NCI-H2081 (cell line): ENCODE measurements at places on chromosomes 7 and 10.

DNA sequence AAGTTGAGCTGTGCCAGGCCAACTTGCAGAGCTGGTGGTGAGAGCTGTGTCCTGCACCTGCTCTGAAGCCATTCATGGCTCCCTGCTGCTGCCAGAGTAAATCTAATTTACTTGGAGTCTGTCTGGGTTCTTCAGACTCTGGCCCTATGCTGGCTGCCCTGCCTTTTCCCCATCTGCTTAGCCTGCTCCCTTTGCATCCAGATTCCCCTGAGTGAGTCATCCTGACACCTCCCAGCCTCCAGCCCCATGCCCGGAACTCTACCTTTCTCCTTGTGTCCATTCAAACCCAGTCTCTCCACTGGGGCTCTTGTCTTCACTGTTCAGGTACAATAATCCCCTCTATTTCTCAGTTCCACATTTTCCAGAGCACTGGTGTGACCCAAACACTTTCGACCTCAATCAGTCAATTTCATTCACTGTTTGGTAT lies 434.4 kb upstream of the ZMIZ1 start:
- no peak for DNase-seq

- DNase-seq: no peak
Observed at GRCh38 chr10:108597657-108598319, 1325.5 kb downstream of the XPNPEP1 start.

- DNase-seq: no peak
Observed at GRCh38 chr10:4581929-4582328, 244.1 kb upstream of the AKR1E2 start.

DNA sequence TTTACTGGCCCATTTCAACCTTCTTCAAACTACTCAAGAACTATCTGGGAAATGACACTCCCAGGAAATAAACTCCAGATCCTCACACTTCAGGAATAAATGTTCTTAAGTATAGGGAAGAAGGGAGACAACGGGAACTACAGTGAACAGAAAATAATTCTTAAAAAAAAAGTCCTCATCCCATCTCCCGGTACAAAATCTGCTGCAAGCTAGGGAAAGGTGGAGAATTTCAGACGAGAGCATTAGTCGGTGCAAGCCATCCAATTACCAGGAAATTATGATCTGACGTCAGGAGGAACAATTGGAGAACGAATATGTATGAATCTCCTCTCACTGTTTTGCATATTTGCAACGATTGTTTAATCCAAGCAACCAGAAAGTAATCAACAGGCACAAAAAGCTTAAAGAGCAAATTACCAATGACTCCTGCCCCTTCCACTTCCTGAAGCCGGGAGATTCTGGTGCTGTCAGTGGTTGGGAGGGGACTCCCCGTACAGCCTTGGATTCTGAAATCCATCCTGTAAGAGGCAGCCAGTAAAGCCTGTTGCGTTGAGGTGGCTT lies 15.1 kb upstream of the GATA3 start:
- DNase-seq: no peak

- no peak for DNase-seq
Observed at GRCh38 chr7:105580022-105580740, 1.1 kb downstream of the EFCAB10 start.

- no peak for DNase-seq
Observed at GRCh38 chr7:40694991-40695390, 560.2 kb downstream of the SUGCT start.

GRCh38 chr10:11238893-11239292 lies 221.2 kb downstream of the CELF2 start:
- DNase-seq: no peak

- no peak for DNase-seq
Observed at GRCh38 chr7:64892666-64893309, 10.3 kb upstream of the ZNF273 start.

- no peak for DNase-seq
Observed at GRCh38 chr7:5408777-5409176, 14.9 kb downstream of the TNRC18 start.

GRCh38 chr10:79335094-79335469 lies 12.2 kb upstream of the PPIF start:
- peak; percentile 34 for DNase-seq

DNA sequence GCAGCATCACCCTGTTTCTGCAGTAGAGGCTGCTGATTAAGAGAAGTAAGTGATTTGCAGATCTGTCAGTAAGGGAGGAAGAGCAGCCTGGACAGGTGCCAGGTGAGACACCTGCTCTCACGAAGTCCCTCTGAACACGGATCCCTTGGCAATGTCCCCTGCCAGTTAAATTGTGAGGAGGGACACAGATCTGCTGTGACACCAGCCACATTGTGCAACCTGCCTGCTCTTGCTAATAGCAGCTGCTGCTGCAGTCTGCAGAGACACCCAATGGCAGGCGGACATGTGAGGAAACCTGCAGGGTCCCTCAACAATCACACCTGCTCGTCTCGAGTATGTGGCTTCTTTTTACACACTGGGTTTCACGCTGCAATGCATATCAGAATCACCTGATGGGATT lies 31.9 kb downstream of the ANXA11 start:
- peak; percentile 81 for DNase-seq

GRCh38 chr10:6498771-6499170 lies 81.3 kb downstream of the PRKCQ start:
- DNase-seq: no peak
